ENCODE measurements at places on chromosomes 7 and 10.

DNA sequence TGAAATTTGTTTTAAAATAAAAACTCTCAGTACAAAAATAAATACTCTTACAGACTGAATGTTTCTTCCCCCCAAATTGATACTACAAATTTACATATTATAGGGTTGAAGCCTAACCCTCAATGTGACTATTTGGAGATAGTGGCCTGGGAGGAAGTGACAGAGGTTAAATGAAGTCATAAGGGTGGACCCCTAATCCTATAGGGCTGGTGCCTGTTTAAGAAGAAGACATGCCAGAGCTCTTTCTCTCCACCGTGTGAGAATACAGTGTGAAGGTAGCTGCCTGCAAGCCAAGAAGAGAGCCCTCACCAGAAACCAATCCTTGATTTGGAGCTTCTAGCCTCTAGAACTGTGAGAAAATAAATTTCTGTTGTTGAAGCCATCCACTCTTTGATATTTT lies 67.6 kb downstream of the MCU start:
- no peak for DNase-seq

DNA sequence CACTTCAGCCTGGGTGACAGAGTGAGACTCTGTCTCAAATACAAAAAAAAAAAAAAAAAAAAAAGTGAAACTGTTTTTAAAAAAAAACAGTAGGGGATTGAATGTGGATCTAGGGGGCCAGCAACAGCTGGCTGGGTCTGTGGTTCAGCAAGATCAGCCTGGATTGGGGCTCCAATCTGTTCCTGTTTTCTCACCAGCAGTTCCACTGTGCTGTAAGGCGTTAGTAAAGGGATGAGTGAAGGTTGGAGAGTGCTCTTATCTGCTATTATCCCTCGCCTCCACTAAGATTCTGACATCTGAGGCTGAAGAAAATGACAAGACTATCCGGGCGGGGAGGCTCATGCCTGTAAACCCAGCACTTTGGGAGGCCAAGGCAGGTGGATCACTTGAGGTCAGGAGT lies 41.6 kb upstream of the GTF2IRD1 start:
- no peak for DNase-seq

DNA sequence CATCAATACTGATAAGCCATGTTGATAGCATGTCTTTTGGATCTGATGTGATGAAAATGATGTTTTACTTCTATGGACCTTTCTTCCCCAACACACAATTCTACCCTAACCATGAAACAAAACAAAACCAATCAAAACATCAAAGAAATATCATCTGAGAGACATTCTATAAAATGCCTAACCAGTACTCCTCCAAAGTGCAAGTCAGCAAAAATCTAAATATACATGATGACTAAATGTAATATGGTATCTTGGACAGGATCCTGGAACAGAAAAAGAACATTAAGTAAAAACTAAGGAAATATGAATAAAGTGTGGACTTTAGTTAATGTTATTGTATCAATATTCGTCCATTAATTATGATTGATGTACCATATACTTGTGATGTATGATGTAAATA lies 625.1 kb downstream of the MAGI2 start:
- no peak for DNase-seq

DNA sequence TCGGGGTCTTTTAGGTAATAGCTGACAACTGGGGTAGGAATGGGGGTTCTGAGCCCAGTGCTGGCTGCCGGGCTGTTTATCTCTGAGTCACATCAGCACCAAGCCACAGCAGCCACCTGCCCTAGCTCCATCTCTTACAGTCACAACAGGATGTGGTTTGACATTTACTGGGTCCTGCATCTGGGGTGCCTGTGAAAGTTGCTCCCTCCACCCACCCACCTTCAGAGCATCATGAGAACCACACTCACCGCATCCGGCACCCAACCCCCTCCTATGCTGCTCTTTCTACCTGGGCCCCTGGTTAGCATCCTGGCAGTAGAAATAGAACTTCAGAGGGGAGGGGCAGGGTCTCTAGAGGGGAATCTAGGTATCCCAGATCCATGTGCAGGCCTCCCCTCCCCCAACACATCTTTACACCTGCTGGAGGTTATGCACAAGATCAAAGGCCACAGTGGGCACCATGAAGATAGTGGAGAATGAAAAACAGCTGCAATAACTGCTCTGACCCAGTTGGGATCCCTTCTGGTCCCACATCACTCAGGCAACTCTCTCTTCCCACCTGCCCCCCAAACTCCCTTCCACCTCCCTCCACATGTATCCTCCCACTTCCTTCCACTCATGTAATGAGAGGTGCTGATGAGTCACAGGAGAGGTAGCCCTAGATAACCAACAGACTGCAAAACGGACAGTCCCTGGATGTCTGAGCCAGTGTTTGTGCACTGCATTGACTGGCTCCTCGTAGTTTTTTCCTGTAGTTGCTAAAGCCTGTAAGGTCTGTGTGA lies 38.2 kb downstream of the PRSS2 start:
- DNase-seq = no peak

DNA sequence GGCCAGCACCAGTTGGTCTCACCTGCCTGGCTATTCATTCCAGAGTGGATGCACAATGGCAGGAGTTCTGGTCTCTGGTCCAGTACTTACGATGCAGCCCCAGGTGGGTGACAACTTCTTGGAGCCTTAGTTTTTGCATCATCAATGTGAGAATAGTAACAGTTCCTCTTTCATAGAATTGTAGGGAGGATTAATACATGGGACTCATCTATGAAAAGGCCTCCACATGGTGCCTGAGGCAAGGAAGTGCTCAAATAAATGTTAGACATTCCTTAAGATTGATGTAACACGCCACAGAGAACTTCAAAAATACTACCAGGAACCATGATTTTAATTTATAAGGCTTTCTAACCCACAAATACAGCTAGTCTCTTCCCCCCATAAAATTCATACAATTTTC lies 120.1 kb upstream of the CHST15 start:
- DNase-seq = no peak

DNA sequence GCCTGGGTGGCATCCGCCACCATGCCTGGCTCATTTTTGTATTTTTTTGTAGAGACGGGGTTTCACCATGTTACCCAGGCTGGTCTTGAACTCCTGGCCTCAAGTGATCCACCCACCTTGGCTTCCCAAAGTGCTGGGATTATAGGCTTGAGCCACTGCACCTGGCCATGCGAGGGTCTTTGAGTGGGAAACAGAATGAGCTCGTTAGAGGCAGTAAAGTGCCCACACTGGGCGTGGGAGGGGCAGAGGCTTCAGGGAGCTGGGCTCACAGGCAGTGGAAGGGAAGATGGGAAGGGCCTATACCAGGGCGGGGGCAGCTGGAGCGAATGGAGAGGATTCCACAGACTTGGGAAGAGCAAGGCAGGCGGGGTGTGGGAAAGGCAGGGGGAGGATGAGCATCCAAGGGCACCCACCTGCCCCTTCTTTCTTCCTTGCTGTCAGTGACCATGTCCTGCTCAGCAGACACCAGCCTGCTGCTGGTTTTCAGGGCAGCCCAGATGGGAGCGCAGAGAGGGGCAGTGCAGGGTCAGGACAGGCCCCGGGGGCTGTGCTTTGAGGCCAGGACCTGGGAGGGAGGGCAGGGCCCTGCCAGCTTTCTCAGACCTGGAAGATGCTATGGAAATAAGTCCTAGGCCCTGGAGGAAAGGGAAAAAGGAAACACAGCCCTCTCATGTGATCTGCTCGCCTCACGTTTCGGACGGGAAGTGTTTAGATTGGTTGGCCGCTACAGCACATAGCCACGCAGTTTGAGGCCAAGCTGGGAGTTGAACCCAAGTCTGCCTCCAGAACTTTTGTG lies 4.2 kb downstream of the FZD9 start:
- DNase-seq = no peak

Data from fibroblast of skin of abdomen (primary cell).